Kidney epithelial cell (primary cell): ENCODE measurements at places on chromosomes 1 and 21. TPM values are rescaled to one million over a fixed set of nuclear protein-coding genes. Genes with fewer than 3 reads are reported as not detected.

DNA sequence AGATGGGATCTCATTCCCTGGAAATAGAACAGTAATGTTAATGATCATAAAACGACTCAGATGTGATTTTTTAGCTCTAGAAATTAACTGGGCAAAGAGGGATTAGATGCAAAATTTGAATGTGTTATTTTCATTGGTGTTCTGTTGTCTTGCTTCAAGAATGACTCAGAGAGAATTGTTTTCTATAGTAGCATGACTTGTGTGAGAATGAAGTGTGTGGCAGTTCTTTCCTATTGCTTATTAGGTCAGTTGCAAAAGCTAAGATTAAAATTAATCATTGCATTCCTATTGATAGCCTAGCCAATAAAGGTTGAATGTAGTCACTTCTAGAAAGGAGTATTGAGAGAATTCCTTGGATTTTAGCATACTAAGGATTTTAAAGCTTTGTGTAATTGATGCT is 22.9 kb downstream of the SPEN start:
- DNase-seq: no peak

DNA sequence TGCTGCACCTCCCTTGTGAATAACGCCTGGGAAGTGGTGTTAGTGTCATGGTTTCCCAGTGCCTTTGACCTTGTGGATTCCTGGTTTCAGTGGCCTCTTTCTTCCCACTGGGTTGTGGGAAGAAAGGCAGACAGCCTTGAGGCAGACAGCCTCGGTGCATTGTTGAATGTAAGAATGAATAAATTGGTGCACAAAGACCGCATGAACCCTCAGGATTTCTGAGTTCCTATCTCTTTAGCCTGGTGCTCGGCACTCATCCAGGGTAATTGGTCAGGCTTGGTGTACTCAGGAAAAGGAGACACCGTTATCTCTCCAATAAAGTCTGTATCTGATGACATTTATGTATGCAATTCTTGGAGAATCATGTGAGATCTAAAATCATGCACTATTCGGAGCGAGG is 5.1 kb downstream of the ZNF362 start:
- DNase-seq: no peak

Gene INAVA
- total RNA-seq: 185 and 292 TPM in 2 replicates

GRCh38 chr21:43585514-43585913 is 73.8 kb downstream of the HSF2BP start:
- DNase-seq: no peak

- no peak for DNase-seq
Observed at GRCh38 chr1:197017558-197018146, 40.3 kb downstream of the CFHR5 start.

GRCh38 chr21:30189773-30190172 is 23.2 kb upstream of the CLDN17 start:
- DNase-seq: no peak

DNA sequence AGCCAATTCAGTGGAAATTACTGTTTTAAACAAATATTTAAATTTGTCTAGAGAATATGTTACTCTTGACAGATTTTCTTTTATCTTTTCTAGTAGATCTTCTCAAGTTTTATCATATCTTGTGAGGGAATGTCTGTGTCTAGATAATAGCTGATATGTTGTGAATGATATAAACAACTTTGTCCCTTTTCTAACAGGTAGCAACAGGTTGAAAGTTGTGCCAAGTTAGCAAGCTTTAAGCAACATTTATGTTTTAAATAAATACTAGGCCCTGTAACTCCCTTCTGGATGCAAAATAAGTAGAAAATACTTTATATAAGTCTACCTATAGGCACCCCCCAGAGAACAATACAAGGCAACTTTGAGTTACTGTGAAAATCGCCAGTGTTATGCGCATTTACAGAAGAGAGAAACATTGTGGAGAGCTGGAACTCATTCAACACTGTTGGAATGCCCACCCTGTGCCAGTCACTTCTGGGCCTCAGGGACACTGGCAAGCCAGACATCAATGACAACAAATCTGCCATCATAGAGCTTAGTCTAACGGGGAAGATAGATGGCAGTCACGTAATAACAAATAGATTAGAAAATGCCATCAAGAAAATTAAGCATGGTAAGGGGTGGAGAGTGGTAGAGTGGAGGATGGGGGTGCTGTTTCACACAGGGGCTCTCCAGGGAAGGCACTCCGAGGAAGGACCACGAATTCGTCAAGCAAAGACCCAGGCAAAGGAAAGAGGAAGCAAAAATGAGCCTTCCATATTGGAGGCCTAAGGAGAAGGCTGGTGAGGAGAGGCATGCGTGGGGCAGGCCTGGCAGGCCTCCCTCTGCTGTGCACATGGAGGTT is 4.4 kb downstream of the MAP3K21 start:
- no peak for DNase-seq

DNA sequence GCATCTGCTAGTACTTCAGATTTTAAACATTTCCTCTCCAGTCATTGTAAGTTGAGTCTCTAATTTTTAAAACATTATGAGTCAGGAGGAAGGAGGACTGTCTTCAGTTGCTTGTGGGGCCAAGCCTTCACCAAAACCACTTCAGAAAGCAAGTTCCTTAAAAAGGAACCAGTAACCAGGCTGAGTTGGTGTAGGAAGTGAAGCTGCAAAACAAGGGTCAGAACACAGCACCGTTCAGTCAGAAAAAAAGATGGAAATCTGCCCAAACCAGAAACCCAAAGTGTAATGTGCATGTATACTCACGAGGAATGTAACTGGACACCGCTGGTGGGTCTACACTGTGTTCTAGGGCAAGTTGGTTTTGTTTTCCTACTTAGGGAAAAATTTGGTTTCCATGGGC is 402.1 kb downstream of the SETD4 start:
- DNase-seq: no peak

DNA sequence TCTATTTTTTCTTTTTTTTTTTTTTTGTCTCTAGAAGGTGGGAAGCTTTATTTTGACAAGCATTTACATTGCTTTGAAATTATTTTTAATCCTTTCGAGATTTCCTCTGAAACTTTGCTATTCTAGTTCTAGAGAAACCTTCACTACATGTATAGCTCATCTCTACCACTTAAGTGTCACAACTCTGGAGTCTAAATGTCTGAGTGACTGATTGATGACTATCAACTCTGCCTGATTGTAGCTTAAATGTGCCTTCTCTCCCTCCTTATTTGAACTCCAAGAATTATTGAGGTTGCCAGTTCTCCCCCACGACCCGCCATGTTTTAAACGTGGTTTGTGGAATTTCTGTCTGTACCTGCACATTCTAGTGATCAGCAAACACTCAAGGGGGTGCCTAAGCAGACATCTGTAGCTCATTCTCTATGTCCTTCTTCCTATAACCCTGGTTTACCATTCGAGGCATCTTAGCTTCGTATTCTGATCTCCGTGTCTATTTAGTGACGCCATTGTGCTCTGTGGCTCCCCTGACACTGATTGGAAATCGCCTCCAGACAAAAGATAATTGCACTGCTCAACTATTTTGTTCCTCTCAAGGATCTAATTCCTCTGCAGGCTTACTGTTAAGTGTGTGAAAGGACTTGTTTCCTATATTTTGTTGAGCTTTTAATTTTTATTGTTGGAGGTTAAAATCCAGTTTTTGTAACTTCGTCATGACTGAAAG is 1570.6 kb downstream of the BRINP3 start:
- DNase-seq: no peak

DNA sequence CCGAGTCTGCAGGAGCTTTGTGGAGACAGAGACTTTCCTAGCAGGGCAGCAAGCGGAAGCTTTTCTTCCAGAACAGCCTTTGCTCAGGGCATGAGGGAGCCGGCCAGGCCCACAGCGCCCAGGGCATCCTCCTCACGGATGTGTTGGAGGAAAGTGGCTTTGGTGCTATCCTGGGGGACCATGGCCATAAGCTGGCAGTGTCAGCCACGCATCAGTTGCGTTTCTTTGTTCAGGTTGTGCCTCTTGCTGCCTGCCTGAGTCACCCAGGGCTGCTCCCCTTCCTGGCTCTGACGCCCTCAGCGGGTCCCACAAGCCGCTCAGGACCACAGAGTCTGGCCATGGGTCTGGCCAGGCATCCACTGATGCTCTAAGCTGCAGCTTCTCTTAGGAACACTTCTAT is 39.6 kb upstream of the PRSS38 start:
- no peak for DNase-seq

DNA sequence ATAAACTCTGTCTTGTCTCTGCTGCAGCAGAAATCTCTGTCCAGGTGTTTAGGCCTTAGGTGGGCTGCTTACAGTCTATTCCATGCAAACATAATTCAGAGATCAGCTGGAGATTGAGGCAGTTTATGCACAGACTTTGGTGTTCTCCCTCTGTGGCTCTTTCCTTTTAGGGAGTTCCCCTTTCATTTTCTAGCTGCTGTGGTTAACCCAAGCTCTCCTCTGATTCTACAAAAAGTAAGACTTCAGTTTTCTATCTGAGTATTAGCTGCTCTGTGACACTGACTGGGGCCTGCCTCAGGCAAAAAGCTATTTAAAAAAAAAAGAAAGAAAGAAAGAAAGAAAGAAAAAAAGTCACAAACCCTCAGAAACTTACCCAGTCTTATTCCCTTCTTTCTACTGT is 211.1 kb downstream of the CAMTA1 start:
- DNase-seq: no peak

Gene FAM163A
- 0.17 and 0.21 TPM in 2 replicates for total RNA-seq

Gene DTL
- total RNA-seq: 5.1 and 6.4 TPM in 2 replicates

- no peak for DNase-seq
Observed at GRCh38 chr21:24127651-24128050, 1479.6 kb downstream of the MRPL39 start.

Gene IL22RA1
- total RNA-seq: 0.07 and 0.21 TPM in 2 replicates

DNA sequence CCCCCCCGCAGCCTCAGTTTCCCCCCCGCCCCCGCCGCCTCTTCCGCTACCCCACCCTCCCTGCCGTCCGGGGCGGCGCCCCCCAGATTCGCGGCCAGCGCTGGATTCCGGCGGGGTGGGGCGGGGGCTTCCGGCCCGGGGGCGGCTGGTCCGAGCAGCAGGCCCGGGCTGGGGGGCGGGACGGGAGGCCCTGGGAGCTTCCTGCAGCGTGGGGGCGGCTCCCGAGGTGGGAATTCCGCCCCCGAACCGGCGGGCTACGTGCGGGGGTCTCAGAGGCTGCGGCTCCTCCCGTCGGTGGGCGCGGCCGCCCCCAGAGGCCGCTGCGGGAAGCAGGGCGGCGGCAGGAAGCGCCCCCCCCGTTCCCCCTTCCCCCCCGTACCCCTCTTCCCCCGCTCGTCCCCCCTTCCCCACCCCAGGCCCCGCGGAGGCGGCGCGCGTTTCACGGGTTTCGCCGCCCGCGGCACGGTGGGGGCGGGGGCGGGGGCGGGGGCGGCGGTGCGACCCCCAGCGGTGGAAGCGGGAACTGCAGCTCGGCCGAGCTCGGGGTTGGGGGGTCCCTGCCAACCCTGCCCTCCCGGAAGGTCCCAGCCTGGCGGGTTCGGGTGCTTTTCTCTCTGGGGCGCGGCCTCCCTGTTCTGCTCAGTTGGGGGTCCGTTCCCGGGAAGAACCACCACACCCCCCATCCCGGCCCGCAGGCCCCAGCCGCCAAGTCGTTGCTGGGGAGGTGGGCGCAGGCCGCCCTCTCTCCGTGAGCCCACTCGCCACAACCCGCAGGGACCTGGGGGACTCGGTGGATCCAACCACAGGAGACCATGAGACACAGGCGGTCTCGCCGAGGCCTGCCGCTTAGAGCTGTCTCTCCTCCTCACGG is 76.3 kb downstream of the MORN1 start:
- DNase-seq: no peak

GRCh38 chr1:76576876-76577524 is 290.3 kb upstream of the ST6GALNAC5 start:
- no peak for DNase-seq

GRCh38 chr1:215661033-215661432 is 93.9 kb downstream of the KCTD3 start:
- DNase-seq: no peak

DNA sequence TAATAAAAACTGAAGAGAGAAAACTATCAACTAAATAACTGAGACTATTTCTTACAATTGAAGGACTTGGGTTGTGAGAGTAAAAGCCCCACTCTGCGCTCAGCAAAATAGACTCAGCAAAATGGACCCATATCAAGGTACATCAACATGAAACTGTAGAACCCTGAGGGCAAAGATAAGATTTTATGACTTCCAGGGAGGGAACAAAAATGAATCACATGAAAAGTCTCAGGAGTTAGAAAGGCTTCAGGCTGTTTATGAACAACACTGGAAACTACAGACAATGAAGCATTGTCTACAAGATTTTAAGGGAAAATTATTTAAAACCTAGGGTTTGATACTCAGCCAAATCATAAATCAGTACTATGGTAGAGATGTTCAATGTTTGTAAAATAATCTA is 434.3 kb downstream of the PTPRC start:
- DNase-seq: no peak

GRCh38 chr1:113519556-113519955 is 129.2 kb downstream of the MAGI3 start:
- no peak for DNase-seq

Gene TFF3
- 0.17 and 0.21 TPM in 2 replicates for total RNA-seq

GRCh38 chr1:25232027-25232865 is at the start of gene SYF2:
SYF2 (minus strand) TSS chr1:25232502; CDS start chr1:25232467, 35 bp downstream.
- DNase-seq: peak; percentile 75

Gene MSH4
- total RNA-seq: 0.08 and 0.27 TPM in 2 replicates

DNA sequence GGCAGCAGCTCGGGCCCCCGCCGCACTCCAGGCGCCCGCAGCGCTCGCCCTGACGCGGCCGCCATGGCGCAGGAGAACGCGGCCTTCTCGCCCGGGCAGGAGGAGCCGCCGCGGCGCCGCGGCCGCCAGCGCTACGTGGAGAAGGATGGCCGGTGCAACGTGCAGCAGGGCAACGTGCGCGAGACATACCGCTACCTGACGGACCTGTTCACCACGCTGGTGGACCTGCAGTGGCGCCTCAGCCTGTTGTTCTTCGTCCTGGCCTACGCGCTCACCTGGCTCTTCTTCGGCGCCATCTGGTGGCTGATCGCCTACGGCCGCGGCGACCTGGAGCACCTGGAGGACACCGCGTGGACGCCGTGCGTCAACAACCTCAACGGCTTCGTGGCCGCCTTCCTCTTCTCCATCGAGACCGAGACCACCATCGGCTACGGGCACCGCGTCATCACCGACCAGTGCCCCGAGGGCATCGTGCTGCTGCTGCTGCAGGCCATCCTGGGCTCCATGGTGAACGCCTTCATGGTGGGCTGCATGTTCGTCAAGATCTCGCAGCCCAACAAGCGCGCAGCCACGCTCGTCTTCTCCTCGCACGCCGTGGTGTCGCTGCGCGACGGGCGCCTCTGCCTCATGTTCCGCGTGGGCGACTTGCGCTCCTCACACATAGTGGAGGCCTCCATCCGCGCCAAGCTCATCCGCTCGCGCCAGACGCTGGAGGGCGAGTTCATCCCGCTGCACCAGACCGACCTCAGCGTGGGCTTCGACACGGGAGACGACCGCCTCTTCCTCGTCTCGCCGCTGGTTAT is 2.8 kb downstream of the KCNJ9 start:
- DNase-seq: no peak

GRCh38 chr1:66041654-66042053 is 249.0 kb downstream of the PDE4B start:
- DNase-seq: no peak

- no peak for DNase-seq
Observed at GRCh38 chr1:173954179-173954578, 37.1 kb upstream of the SERPINC1 start.
